Right lung (tissue), 10 donors: ENCODE measurements at places on chromosomes 5 and 9.

- DNase-seq, result no peak
These were observed 345.0 kb downstream of the TLE1 start for GRCh38 chr9:81344366-81344765.

GRCh38 chr9:130561056-130561455 lies 18.3 kb upstream of the FUBP3 start:
- no peak for DNase-seq

- no peak for DNase-seq
These were observed 358.6 kb upstream of the PAPPA start for GRCh38 chr9:115794921-115795475.

- no peak for DNase-seq
These were observed 117.3 kb upstream of the PDE4D start for GRCh38 chr5:60010853-60011252.

DNA sequence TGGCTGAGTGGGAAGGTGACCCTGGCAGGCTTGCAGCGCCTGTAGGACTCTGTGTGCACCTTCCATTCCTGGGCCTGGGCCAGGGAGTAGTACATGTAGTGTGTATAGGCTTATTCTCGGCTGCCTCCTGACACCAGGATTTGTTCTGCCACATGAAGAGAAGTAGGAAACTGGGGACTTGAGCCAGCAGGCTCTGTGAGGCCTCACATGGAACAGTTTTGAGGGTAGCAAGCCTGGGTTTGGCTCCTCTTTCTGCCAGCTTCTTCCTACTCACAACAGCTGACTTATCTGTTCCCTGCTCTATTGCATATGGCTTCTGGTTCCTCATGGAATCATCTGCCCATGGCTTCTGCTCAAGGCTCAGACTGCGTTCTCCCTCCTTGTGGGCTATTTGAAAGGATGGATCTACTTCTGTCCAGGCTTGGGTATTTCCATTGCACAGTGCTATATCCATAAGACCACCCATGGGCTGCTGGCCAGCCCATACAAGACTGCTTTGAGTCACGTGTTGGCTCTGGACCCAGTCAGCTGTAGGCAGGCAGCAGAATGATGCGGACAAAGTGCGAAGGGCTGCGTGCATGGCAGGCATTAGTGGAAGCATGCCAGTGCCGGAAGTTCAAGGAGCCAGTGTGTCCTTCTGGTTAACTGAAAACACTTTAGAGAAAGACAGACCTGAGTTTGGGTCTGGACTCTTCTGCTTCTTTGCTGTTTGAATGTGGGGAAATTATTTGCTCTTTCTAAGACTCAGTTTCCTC lies 11.0 kb upstream of the INSYN2B start:
- DNase-seq, result no peak

- no peak for DNase-seq
These were observed 50.5 kb upstream of the TNFSF15 start for GRCh38 chr9:114856215-114856941.

GRCh38 chr5:2740876-2741555 lies 10.5 kb downstream of the IRX2 start:
- DNase-seq, result peak; percentile 29

- DNase-seq, result no peak
These were observed 106.8 kb downstream of the PDE6A start for GRCh38 chr5:149837680-149838269.
